NCI-H1105 treated with DMSO at 0.1 percent for 48 hours (cell line): ENCODE measurements at places on chromosomes 4 and X.
A peak's percentile ranks its signal among the peaks of the same experiment; 100 is the strongest.

GRCh38 chr4:146088690-146089089 is 86.8 kb upstream of the LSM6 start:
- no peak for DNase-seq

GRCh38 chrX:72051589-72051988 is 80.1 kb downstream of the RTL5 start:
- DNase-seq: no peak

- DNase-seq: no peak
Observed at GRCh38 chrX:35090801-35091200, 148.2 kb downstream of the FAM47B start.

DNA sequence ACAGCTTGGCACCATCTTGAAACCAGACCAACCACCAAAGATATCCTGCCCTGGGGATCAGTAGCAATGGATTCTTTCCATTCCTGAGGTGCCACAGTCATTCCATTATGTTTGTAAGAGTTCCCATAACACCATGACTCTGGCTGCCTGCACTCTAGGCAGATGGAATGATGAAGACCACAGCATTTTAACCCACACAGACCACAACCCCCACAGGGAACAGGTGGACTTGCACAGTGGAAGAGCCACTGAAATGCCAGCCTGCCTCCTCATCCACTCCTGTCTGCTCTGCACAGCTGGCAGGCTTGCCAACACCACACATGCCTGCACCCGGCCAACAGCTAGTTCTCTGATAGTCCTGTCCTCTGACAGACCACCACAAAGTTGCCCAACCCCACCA is 2362.2 kb upstream of the AGA start:
- no peak for DNase-seq

- no peak for DNase-seq
Observed at GRCh38 chrX:7110821-7111276, 36.7 kb upstream of the STS start.

GRCh38 chrX:15349046-15349445 is 13.7 kb upstream of the PIGA start:
- DNase-seq: peak; percentile 35

DNA sequence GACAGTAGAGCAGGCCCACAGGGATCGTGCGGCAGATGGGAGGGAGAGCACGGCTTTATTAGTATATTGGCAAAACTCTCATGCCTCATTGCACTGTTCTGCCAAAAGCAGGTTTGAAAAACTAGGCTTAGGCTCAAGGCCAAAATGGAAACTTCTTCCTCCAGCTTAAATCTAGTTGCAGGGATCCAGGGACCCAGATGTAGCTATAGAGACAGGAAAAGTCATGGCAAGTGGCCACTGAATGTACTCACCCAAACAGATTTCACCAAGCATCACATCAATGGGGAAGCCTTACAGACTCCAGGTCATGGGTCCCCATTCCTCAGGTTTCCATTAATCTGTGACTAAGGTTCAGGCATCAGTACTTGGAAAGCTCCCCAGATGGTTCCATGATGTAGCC is 149.2 kb downstream of the STK32B start:
- no peak for DNase-seq

DNA sequence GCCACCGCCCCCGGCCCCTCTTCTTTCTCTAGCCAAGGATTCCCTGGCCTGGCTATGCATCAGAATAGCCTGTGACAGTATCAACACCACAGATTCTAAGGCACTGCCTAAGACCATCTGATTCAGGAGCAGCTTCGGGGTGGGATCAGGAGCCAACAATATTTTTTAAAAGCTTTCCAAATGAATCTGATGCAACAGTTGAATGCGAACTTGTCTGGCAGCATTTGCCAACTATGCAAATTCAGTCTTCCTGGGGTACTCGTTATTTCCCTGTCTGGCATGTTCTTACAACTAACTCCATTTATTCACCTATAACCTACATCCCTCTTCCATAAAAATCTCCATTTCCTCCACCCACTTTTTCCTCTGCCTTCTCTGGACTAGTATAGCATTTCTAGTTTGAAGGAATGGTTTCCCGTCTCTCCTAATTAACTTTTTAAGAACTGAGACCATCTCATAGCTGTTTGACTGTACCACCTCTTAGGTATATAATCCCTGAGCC is 36.2 kb upstream of the UGDH start:
- DNase-seq: no peak

DNA sequence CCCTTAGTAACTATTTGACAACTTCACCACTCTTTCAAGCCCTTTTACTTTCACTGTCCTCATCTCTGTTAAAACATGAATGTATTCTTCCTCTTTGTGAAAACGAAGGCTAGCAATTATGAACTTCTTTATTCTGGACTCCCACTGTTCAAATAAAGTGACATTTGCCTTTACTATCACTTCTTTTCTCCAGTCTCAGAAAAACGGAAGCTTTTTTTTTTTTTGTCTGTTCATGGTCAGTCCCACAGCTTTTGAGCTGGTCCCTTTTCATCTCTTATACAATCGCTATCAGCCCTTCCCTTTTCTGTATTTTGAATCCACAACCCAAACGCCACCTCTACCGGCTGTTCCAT is 327.7 kb downstream of the DKK2 start:
- DNase-seq: no peak

DNA sequence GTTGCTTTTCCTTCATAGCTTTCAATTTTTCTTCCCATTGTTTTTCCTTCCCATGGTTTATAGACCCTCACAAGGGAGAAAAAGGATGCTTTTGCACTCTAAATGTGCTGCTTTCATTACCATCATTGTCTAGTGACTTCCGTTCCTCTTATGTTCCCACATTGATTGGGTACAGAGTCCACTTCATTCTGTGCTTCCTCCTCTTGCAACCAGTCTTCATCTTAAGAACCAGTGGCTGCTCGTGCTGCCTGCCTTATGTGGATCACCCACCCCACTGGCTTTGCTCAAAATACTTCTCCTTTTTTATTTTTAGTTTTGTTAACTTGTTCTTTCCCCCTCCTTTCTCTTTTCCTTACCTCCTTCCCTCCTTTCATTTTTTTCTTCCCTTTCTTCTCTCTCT is 76.5 kb upstream of the BOD1L1 start:
- DNase-seq: no peak

DNA sequence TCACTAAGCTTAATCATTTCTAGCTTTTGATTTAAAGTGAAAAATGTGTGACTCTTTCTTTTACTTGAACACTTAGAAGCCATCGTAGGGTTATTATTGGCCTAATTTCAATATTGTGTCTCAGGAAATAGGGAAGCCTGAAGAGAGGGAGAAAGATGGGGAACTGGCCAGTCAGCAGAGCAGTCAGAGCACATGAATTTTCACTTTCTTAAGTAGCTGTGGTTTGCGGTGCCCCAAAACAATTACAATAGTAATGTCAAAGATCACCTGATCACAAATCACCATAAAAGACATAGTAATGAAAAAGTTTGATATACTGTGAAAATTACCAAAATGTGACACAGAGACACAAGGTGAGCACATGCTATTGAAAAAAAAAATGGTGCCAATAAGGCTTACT is 45.5 kb downstream of the CENPC start:
- no peak for DNase-seq

DNA sequence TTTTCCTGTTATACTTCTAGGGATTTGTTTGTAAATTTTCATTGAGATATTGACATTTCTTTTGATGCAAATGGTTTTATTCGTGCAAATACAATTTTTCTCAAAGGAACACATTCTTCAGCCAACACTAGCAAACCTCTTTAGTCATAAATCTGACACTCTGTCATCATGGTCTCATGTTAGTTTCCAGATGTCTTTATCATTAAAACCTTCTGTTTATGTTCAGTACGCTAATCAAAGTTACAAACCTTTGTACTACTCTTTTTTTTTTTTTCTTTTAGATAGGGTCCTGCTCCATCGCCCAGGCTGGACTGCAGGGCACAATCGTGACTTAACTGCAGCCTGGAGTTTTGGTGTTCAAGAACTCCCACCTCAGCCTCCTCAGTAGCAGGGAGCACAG is 7.1 kb downstream of the SLC25A31 start:
- DNase-seq: no peak

GRCh38 chr4:151045907-151046306 is 30.8 kb upstream of the LRBA start:
- peak; percentile 34 for DNase-seq

- no peak for DNase-seq
Observed at GRCh38 chr4:76485450-76485849, 50.4 kb downstream of the SHROOM3 start.
